ENCODE measurements at places on chromosomes 13 and 19.

- DNase-seq: no peak
These were observed 2141.2 kb downstream of the PCDH9 start for GRCh38 chr13:65088906-65089305.

- DNase-seq: no peak
These were observed 383.9 kb upstream of the PCDH9 start for GRCh38 chr13:67614013-67614412.

- no peak for DNase-seq
These were observed 1.5 kb downstream of the COLGALT1 start for GRCh38 chr19:17556995-17557394.

GRCh38 chr13:113902481-113902880 is 38.6 kb upstream of the GAS6 start:
- DNase-seq: no peak

- DNase-seq: no peak
These were observed 1.1 kb upstream of the APOE start for GRCh38 chr19:44904426-44904994.

DNA sequence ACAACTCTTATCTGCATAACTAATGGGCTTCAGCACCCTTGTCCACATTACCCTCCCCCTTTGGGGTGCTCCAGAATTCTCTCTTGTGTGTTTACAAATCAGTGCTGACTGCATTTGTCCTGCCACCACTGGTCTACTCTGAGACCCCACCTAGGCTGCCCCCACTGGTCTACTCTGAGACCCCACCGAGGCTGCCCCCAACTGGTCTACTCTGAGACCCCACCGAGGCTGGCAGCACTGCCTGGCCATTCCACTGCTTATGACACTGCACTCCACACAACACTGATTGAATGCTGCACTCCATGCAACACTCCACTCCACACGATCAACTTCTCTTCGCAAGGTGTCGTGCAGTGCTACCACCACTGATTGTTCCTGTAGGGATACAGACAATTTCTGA is 1459.2 kb upstream of the SLC10A2 start:
- no peak for DNase-seq

- DNase-seq: peak; percentile 43
These were observed 89.4 kb upstream of the RAP2A start for GRCh38 chr13:97344265-97345175.

GRCh38 chr13:32946558-32946957 is 69.7 kb upstream of the KL start:
- no peak for DNase-seq

DNA sequence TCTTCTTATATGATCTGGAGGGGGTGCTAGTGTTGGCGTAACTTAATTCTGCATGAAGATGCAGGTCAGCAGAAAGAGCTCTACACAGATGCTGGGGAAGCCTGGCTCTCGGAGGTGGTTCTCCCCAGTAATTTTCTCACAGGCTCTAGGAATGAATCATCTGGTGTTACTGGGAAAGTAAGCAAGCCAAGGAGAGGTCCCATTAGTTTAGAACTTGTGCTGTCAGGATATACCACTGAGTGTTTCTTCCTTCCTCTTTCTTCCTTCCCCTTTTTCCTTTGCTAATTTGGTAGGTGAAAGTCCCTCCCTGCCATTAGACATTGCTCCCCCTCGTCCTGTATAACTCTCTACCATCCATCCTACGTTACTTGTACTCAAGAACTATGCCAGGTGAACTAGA is 68.3 kb downstream of the ATP8A2 start:
- DNase-seq: no peak

GRCh38 chr13:95708811-95709500 is 32.0 kb downstream of the DNAJC3 start:
- no peak for DNase-seq

DNA sequence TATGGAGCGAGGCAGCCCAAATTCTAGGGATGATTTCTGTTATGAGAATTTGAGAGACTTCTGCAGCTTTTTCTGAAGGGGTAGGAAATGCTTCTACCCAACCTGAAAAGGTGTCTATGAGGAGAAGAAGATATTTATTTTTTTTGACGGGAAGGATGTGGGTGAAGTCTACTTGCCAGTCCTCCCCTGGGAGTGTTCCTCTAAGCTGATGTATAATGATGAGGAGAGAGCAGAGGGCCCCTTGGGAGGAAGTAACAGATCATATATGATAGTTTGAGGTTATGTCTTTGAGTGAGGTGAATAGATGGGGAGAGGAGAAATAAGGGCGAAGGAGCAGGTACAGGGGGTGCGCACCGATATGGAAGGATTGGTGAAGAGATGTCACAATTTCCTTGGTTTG is 910.6 kb upstream of the SLITRK5 start:
- no peak for DNase-seq

DNA sequence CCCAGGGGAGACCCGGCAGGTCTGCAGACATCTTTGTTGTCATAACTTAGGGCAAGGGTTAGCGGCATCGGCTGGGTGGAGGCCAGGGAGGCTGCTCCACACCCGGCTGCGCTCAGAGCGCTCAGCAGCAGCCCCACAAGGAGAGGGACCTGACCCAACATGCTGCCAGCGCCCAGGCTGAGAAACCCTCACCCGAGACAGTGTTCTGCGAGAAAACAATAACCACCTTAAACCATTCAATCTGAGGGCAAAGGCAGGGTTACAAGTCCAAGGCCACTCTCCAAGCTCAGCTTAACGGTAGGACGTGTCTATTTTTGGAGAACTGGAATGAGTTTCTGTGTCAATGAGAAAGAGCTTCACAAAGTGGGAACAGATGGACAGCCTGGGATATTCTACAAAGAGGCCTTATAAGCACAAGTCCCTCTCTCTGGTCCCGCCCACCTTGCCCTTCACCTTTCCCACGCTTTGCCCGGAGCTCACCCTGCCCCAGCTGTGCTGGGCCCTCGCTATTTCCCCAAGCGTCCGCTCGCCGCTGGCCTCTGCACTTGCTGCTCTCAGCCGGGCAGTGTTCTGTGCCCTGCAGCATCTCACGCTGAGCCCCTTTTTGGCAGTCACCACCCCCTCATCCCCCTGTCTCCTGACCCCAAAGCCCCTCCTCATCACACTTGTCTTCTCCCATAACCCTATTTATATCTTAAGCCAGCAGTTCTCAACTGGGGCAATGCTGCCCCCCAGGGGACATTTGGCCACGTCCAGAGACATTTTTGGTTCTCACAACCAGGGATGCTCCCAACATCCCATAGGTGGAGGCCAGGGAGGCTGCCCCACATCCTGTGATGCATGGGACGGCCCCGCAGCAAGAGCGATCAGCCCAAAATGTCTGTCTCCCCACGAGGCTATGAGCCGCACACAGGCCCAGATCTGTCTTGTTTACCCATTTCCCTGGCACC is 17.6 kb downstream of the PPP1R12C start:
- DNase-seq: no peak

DNA sequence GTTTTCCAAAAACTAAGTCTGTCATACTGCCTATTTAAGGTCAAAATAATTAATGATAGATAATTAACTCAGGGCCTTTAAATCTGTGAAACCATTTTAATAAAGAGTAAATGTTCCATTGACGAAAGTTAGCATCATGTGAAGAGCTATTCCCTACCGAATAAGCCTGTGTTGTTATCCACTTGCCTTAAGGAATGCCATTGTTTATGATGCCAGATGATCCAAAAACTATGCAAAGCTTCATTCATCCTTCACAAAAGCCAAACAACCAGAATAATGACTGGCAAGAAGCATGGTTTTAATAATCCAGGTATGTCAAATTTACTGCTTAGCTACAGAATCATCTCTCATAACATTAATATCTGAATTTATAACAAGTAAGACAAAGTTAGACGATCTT is 6.5 kb upstream of the GPC6 start:
- DNase-seq: no peak

Measured in forelimb muscle (tissue), 1 donor.